SJSA1 (cell line): ENCODE measurements at places on chromosomes 4 and X. TPM values are rescaled to one million over a fixed set of nuclear protein-coding genes. Genes with fewer than 3 reads are reported as not detected.

The MAGEA9 gene
- not detected in 2 replicates for total RNA-seq

The RADX gene
- 0.61 and 0.85 TPM in 2 replicates for total RNA-seq

The CENPVL2 gene
- total RNA-seq: not detected in 2 replicates

The SLC2A9 gene
- total RNA-seq: not detected in 2 replicates

The TBC1D1 gene
- 91.6 and 97.1 TPM in 2 replicates for total RNA-seq

The DIPK2B gene
- total RNA-seq: not detected in 2 replicates

The FAM114A1 gene
- 69.5 and 89.1 TPM in 2 replicates for total RNA-seq

The PLA2G12A gene
- total RNA-seq: 15.0 and 15.5 TPM in 2 replicates

The EGFL6 gene
- total RNA-seq: not detected in 2 replicates

DNA sequence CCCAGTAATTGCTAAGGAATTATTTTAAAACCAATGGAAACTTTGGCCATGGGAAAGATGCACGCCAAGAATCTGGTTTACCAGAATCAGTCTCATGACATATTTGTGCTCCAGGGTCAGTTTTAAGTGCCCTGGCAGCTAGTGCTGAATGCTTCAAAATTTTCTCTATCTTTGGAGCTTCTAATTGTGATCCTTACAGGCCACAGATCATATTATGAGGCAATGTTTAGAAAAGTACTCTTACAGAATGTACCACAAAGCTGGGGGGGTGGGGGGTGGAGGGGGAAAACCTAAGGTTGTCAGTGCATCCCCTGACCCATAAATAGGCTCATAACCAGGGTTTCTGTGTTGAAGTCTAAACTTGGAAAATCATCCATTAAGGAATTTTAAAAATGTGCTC is 514.5 kb downstream of the INPP4B start:
- DNase-seq: no peak

DNA sequence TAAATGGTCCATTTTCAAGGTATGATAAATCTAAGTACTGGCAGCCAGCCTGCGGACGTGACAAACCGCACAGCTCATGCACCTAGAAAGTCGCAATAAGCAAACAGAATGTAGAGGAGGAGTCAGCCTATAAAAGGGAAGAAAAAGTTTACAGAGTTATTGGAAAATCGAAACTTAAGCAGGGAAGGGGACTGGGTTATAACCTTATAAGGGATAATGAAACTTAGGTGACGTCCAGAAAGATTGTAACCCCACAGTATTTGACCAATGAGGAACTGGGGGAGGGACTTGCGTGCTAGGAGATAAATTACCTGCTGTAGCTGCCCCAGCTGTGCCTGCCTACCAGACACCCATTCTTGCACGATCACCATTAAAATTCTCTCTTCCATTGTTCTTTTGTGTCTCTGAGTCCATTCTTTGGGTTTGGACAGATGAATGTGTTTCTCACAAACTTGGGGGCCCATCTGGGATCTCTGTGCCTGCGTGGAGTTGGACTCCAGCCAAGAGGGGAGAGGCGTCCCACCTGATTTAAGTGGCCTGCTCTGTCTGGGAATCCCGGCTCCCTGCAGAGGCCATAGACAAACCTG is 61.0 kb downstream of the ZCCHC12 start:
- no peak for DNase-seq

DNA sequence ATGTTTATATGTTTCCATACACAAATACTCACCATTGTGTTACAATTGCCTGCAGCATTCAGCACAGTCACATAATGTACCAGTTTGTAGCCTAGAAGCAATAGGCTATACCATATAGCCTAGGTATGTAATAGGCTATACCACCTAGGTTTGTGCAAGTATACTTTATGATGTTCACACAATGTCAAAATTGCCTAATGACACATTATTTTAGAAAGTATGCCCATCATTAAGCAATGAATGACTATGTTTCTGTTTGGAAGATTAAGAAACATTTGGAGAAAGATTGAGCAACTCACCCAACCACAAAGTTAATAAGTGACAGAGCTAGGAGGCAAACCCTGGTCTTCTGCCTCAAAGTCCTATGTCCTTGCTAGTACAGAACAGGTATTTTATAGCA is 96.8 kb upstream of the GRIA3 start:
- no peak for DNase-seq

GRCh38 chrX:153744210-153745066 is 19.6 kb upstream of the PLXNB3 start:
- DNase-seq: no peak

DNA sequence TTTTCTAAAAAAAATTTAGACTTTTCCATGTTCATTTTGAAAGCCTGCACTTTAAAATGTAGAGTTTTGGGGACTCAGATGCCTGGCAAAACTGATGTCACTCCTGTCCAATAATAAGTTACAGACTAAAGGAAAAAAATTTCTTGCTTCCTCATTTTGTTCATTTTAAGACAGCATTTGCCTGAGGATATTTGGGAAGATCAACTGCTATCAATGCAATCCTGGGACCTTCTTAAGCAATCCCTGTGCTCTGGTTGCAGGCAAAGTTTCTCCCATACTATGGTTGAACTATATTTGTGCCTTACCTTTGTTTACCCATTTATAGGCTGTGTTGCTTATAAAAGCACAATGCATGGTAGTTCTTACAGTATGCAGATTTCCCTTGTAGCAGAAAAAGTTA is 280.4 kb downstream of the CFAP47 start:
- no peak for DNase-seq

- DNase-seq: peak; percentile 52
These were observed 27.4 kb downstream of the CBLL2 start for GRCh38 chrX:22300130-22300529.

DNA sequence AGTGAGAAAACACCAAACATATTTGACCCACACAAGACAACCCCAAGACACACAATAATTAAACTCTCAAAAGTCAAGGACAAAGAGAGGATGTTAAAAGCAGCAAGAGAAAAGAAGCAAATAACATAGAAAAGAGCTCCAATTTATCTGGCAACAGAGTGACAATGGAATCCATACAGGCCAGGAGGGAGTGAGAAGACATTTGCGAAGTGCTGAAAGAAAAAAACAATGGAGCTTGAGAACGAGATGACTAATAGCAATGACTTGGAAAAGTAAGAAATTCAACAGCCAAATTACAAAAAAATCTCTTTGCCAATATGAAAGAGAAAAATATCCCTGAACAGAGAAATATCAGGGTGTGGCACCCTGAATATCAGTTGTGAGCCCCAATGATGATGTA is 61.6 kb downstream of the MAD2L1 start:
- no peak for DNase-seq

GRCh38 chr4:99099311-99099710 is 10.7 kb upstream of the ADH5 start:
- DNase-seq: no peak

- no peak for DNase-seq
These were observed 659.2 kb downstream of the PCDH7 start for GRCh38 chr4:31379364-31379763.

DNA sequence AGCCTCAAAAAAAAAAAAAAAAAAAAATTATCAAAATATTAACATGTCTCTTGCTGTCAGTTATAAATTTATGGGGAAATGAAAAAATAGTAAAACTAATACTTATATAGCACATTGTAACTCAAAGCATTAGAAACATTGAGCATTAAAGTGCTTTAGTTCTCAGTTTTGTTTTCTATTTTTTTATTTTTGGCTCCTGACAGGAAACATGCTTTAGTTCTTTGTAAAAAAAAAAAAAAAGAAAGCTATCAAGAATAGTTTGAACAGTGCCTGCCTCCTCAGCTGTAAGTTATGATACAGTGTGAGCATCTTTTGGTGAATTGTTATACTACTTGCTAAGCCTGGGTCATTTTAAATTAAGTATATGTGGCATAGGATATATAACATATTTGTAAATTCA is 5.1 kb upstream of the CENPC start:
- no peak for DNase-seq

DNA sequence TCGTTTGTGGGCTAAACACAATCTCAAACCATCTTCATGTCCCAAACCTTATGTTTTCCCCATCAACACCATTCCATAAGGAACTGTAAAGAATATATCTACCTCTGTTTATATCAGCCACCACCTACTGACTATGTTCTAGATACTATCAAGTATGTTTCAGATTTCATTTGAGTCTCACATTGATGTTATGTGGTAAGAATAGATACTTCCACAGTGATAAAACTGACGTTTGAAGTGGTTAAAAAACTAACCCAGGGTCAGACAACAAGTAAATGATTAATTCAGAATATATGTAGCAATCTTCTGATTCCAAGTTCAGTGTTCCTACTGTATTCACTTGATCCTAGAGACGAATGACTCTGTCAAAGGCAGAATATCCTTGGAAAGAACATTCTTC is 156.8 kb upstream of the RASGEF1B start:
- no peak for DNase-seq

- DNase-seq: no peak
These were observed 469.0 kb upstream of the BOD1L1 start for GRCh38 chr4:14096396-14096965.

DNA sequence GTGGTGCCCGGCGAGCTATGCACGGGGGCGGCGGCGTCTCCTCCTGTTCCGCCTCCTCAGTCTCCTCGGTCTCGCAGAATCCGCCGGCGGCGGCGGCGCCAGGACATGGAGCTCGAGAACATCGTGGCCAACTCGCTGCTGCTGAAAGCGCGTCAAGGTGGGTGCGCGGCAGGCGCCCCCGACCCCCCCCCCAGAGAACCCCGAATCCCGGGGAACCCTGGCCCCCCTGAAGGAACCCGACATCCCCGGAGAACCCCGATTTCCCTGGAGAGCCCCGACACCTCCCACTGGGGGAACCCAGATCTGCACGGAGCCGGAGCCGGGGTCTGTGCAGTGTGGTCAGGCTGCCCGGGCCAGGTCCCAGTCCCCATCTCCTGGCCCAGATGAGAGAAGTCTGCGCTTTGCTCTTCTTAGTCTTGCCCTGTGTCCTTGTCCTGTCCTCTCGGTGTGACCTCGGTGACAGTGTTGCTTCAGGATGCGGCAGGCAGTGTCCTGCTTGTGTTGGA is 648 bp downstream of the GRK4 start:
- no peak for DNase-seq

- DNase-seq: peak; percentile 68
These were observed 11.6 kb upstream of the TTC29 start for GRCh38 chr4:146957237-146957636.

DNA sequence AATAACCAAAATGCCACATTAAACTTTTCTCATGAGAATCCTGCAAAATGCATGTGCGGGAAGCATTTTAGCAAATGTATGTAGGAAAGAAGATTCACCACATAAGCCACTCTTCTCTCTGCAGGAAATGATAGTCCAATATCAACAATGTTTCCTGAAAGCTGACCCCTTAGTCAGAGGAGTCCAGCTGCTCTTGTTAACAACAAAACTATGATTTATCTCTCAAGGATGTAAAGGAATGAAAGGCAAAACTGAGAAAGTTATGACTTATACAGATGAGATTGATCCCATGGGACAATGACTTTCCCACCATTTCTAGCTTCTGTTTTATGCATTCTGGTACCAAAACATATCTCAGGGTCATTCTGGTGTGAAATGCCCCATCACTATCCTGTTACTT is 125.0 kb upstream of the EDNRA start:
- no peak for DNase-seq

GRCh38 chrX:110180928-110181310 is 137.0 kb downstream of the AMMECR1 start:
- DNase-seq: peak; percentile 45

GRCh38 chr4:37641352-37641751 is 44.8 kb downstream of the RELL1 start:
- no peak for DNase-seq

GRCh38 chr4:25760518-25761157 is 102.2 kb downstream of the SEL1L3 start:
- DNase-seq: no peak

DNA sequence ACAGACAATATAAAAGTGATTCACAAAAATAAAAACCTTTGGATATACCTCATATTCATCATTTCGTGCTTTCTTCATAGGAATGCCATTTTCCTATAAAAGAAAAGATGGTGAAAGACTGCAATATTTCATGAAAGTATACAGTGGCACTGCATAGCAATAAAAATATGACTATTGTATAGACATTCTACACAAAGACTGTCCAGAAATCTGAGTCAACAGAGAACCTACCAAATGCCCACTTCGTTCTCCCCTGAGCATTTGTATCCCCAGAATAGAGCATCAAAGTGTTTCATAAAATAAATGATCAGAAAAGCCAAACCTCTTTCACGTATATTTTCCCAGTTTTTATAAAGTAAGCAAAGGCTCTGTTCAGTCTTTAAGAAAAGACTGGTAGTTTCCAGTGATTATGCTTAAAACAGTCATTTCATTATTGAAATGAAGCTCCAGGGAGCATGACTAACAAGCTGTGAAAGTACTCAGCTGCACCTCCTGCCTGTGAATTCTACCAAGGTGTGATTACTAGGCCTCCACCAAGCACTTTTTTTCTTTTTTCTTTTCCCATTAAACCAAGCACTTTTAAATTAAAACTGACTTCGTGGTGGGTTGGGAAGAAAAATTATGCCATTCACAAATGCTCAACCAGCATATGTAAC is 20.2 kb downstream of the PPA2 start:
- no peak for DNase-seq

- no peak for DNase-seq
These were observed 574.0 kb upstream of the GALNTL6 start for GRCh38 chr4:171239196-171239595.

DNA sequence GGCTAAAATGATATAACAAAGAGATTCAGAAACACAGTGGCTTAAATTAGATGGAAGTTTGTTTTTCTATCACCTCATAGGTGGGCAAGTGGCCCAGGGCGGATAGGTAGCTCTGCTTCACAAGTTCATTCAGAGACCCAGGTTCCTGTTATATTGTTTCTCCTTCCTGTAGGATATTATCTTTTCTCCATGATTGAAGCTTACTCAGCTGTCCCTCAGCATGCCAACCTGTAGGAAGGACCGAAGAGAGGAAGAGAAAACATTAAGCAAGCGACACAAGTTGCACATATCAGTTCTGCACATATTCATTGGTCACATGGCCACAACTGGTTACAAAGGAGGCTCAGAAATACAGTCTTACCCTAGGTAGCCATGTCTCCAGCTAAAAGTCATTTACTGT is 6.9 kb downstream of the KLHL5 start:
- DNase-seq: no peak

- DNase-seq: no peak
These were observed 162.3 kb upstream of the SMIM31 start for GRCh38 chr4:164591666-164592065.

GRCh38 chr4:7593646-7594412 is 159.1 kb upstream of the PSAPL1 start:
- no peak for DNase-seq

- DNase-seq: no peak
These were observed 6.9 kb upstream of the SRPK3 start for GRCh38 chrX:153773741-153774575.

GRCh38 chr4:154958621-154959358 is 177.7 kb downstream of the RBM46 start:
- DNase-seq: no peak
